ENCODE measurements at places on chromosomes 1 and 21.
A peak's percentile ranks its signal among the peaks of the same experiment; 100 is the strongest.

DNA sequence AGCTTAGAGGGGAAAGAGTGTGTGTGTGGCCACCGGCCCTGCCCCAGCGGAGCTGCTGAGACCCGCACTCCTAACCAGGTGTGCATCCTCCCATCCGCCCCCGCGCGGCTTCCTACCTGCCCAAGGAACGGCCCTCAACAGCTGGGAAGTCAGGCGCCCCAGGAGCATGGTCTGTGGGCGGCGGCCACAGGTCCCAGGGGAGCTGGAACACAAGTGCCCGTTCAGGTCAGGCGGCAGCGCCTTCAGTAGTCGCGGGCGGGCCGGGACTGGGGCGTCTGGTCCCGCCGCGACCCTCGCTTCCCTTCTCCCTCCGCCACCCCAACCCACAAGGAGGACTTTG lies 448 bp downstream of the AURKAIP1 start:
- ATAC-seq = peak; percentile 1

DNA sequence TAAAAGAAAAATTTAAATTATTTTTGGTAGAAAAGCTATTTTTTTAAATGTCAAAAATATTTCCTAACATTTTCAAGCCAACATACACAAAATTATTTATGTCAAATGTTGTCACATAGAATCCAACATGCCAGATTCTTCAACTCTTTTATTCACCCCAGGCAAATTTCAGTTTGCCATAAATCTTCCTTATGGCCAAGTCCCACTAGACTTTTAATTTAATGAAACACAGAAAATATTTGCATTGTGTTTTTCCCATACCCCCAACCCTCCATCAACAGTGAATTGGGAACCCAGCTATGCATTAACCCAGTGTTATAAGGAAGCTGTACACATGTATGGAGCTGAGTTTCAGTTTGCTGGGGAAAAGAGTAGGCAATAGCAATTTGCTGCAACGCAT lies 41.4 kb downstream of the DUSP10 start:
- no peak for ATAC-seq

GRCh38 chr1:85214654-85215053 lies 13.8 kb upstream of the SYDE2 start:
- no peak for ATAC-seq

DNA sequence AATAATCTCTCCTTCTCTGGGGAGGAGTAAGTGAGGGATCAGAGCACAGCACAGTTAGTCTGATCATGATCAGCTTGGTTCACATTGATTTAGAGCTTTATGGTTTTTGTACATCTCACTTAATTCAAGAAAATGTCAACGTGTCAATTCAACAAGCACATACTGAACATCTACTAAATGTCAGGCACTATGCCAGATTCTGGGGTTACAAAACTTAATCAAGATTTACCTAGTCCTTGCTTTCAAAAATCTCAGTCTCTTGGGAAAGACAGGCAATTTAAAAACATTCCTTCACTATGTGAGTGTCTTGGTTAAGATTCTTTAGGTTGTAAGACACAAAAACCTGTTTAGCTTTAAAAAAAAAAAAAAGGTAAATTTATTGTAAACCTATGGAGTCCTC lies 181.4 kb downstream of the AK5 start:
- ATAC-seq = no peak

DNA sequence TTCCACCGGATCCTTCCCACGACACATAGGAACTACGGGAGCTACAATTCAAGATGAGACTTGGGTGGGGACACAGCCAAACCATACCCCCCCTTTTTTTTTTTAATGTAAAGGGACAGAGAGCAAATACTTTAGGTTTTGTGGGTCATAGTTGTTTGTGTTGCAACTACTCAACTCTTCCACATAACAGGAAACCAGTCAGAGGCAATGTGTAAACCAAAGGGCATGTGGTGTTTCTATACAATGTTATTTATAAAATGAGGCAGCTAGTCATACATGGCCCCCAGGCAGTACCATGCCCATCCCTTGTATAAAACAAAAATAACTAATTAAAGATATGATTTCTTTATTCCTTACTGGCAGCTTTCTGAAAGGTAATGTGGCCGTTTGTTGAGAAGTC lies 845.4 kb upstream of the ADAMTS5 start:
- ATAC-seq = no peak

- no peak for ATAC-seq
Observed at GRCh38 chr1:110321846-110322245, 17.3 kb upstream of the RBM15 start.

DNA sequence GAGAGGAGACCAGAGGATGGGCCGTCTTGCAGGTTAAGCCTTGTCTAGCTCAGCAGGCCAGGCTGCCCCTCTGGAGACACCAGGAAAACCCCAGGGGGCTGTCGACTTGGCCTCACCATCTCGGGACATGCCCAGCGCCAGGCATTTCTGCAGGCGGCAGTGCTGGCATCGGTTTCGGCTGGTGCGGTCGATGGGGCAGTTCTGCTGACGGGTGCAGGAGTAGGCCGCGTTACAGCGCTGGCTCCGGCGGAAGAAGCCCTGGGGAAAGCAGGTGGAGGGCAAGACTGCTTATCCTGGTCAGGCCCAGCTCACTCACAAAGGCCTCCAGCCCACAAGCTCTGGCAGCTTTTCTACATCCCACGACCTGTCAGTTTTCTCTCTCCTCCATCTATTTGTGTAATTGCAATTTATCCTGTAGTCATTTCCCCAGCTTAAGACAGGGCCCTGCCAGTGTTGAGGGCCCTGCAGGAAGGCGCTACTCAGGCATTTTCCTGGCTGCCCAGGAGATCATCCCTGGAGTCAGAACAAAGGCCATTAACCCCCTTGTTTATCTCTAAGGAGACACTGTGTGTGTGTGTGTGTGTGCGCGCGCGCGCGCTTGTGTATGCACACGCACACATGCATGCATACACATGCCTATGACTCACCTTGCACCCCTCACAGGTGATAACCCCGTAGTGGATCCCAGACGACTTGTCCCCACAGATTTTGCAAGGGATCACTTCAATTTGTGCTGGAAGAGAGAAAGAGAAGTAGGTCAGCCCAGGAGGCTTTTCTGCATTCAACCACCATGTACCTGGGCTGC lies 11.5 kb upstream of the LINGO4 start:
- ATAC-seq = no peak

DNA sequence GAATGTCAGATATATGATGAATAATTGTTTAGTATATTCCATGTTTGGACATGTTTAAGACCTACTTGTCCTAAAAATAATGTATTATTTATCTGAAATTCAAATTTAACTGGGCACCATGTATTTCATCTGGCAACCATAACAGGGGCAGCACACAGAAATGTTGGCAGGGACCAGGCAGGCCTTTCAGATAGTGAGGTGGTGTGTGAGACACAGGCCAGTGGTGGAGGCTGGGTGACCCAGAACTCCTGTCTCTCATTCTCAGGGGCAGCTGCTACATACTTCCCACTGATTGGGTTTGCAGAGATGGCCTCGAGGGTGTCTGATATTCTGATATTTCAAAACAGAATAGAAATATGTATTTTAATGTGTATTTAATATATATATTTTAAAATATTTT lies 1.3 kb upstream of the FASLG start:
- ATAC-seq = no peak

- no peak for ATAC-seq
Observed at GRCh38 chr21:31283025-31283424, 61.0 kb downstream of the TIAM1 start.

DNA sequence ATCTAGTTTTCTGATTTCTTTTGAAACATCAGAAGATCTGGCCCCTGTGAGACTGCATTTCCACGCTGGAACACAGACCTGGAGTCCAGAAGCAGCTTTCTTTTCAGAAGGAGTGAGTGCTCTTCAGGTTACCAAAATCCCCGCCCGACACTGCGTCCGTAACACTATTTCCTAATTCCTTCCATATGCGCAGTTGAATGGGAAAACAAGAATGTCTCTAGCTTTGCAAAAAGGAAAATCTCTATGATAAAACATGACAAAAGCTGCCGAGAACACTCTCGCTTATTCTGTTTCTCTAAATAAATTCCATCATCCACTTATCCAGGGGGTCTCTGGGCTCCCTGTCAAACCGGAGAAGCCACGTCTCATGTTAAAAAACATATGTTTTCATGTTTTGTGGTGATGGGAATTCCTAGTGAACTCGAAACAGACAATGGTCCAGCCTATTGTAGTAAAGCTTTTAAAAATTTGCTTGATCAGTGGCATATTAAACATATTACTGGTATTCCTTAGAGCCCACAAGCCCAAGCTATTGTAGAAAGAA lies 67.7 kb downstream of the PLD5 start:
- ATAC-seq = no peak

- ATAC-seq = no peak
Observed at GRCh38 chr1:97308131-97308530, 586.5 kb downstream of the PTBP2 start.

GRCh38 chr1:171468120-171468750 lies 17.1 kb upstream of the PRRC2C start:
- peak; percentile 88 for ATAC-seq

DNA sequence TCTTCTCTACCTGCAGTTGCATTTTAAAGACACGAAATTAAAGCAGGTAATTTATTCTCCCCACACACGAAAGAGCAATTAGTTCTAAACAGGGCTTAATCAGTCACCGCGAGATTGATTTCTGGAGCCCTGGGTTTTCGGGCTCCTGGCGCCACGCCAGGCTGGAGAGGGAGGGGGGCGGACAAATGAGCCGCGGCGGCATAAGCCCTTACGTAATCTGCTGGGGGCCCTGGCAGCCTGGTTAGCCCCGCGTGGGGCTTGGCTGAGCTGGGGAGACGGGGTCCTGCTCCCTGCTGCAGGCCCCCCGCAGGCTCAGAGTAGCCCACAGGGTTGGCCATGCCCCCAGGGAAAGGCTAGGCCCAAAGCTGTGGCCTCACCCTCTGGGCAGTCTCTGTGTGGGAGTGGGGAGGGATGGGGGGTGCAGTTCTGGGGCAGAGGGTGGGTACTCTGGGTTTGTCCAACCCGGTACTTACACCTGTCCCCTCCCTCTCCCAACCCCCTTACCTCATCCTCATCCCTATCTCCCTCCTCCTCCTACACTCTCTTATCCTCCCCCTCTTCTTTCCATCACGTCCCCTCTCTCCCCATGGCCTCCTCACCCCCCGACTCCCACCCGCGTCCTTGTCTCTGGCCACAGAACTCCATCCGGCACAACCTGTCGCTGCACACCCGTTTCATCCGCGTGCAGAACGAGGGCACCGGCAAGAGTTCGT lies 19.9 kb downstream of the FOXO6 start:
- ATAC-seq = no peak

- no peak for ATAC-seq
Observed at GRCh38 chr1:21794656-21795055, 11.7 kb upstream of the USP48 start.

DNA sequence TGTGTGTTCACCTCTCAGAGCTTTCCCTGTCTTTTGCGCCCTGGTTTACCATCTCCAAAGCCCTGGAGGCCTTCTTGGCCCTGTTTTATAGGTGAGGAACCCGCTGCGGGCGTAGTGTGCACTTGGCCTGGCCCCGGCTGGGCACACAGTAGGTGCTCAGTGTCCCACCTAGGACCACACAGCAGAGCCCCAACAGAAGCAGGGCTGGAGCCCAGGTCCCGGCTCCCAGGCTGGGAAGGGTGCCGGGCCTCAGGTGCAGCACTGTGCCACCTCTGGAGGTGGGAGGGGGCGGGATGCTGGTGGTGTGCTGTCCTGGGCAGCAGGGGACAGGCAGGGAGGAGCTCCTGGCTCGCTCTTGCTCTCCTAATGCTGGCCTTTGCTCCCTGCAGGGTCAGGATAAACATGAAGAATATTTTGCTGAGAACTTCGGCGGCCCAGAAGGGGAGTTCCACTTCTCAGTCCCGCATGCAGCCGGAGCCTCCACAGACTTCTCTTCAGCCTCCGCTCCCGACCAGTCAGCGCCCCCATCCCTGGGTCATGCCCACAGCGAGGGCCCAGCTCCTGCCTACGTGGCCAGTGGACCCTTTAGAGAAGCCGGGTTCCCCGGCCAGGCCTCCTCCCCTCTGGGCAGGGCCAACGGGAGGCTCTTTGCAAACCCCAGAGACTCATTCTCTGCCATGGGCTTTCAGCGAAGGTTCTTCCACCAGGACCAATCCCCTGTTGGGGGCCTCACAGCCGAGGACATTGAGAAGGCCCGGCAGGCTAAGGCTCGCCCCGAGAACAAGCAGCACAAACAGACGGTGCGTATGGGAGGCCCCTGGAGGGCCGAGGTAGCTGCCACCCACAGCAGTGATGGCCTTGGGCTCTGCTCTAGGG lies 24.8 kb downstream of the COQ8A start:
- ATAC-seq = no peak

GRCh38 chr21:28442624-28443023 lies 550.1 kb downstream of the LTN1 start:
- peak; percentile 66 for ATAC-seq

GRCh38 chr1:216356945-216357344 lies 66.3 kb downstream of the USH2A start:
- ATAC-seq = no peak

GRCh38 chr1:26323382-26323781 lies 5.6 kb downstream of the CD52 start:
- ATAC-seq = no peak

DNA sequence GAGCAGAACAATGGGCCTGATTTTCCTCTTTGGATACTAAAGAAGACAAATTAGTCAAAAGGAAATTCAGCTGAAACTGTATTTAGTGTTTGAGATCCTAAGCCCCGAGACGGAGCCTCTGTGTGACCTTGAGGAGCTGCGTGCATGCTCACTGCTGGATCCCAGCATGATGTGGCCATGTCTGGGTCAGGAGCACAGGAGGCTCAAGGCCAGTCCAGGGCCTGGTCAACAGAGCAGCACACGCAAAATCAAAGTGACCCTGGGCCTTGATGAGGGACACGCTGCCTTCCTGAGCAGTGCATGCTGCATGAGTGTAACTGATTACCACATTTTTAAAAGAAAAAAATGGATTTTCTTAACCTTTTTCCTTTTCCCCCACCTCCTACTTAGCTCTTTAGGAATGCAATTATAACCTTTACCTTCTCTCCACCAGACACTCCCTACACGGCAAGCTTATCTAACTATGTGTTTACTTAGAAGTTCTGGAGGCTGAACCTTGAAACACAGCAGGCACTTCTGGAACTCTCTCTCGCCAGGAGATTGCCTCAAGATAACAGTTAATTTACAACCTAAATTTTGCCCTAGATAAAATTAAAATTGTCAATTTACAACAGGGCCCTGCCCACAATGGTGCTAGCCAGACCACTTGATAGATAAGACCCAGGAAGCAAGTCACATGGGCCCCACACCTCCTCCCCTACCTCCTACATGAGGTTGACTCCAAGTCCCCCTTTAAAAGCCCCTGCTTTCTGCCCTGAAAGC lies 144.6 kb downstream of the LRIG2 start:
- no peak for ATAC-seq

DNA sequence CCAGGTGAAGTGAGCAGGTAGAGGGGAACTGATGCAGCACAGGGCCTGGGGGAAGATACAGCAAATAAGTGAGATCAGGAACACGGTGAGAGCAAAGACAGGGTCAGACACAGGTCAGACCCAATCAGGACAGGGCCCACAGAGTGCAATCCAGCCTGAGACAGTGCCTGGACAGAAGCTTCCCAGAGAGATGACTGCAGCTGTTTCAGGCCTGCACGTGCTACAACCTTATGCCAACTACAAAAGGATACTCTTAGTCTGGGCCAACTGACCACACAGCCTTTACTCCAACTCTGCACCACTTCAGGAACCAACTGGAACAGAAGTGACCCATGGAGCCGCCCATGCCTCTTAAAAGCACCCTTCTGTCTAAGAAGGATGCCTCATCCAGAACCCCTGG lies 228.0 kb downstream of the TOMM20 start:
- ATAC-seq = no peak
